Activated CD8-positive, alpha-beta T cell treated with anti-CD3 and anti-CD28 coated beads for 36 hours (primary cell): ENCODE measurements at places on chromosomes 5 and 9. TPM values are rescaled to one million over a fixed set of nuclear protein-coding genes. Genes with fewer than 3 reads are reported as not detected.

DNA sequence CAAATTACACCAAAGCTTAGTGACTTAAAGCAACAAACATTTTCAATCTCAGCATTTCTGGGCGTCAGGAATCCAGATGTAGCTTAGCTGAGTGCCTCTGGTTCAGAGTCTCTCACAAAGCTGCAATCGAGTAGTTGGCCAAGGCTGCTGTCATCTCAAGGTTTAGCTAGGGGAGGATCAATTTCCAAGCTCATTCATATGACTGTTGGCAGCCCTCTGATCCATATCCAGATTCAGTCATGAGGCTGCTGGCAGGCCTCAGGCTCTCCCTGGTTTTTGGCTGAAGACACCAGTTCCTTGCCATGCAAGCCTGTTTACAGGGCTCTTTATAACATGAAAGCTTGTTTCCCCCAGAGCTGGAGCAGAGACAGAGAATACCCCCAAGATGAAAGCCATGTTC, 419.5 kb upstream of the TLE4 start:
- DNase-seq, result no peak

- no peak for DNase-seq
Measured at GRCh38 chr5:128870373-128870772, 94.9 kb upstream of the SLC27A6 start.

GRCh38 chr5:78570646-78571045, 77.9 kb downstream of the LHFPL2 start:
- DNase-seq, result no peak

DNA sequence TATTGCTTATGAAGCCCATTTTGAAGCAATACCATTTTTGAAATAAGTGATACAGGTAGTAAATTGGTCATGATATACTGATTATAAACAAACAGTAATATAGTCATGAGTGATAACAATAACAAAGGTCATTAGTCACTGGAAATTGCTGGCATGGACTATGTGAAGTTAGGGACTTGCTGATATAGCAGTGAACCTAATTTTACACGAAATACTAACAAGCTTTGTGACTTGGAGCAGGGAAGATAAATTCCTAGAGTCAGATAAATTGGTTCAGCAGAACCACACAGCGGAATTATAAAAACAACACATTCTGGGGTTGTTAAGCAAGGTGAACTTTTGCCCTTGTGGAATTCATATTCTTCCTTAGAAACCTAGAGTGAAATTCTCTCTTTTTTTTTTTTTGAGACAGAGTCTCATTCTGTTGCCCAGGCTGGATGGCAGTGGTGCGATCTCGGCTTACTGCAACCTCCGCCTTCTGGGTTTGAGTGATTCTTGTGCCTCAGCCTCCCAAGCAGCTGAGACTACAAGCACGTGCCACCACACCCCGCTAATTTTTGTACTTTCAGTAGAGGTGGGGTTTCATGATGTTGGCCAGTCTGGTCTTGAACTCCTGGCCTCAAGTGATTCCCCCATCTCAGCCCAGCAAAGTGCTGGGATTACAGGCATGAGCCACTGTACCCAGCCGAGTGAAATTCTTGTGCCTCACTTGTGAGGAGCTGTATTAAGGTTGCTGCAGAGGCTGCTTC, 6.0 kb downstream of the UGCG start:
- no peak for DNase-seq

- DNase-seq, result peak; percentile 5
Measured at GRCh38 chr9:84667571-84668195, 1.8 kb upstream of the NTRK2 start.

DNA sequence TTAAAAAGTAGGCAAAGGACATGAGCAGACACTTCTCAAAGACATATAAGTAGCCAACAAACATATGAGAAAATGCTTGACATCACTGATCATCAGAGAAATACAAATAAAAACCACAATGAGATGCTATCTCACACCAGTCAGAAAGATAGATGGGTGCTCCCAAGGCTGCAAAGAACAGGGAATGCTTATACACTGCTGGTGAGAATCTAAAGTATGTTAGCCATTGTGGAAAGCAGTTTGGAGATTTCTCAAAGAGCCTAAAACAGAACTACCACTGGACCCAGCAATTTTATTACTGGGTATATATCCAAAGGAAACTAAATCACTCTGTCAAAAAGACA, 154.2 kb downstream of the NDUFS4 start:
- no peak for DNase-seq

GRCh38 chr5:116574367-116575325, at the start of gene SEMA6A:
TSS of gene SEMA6A (minus strand) at chr5:116574823. CDS start at chr5:116504944, 69,879 bp downstream.
- peak; percentile 74 for DNase-seq

DNA sequence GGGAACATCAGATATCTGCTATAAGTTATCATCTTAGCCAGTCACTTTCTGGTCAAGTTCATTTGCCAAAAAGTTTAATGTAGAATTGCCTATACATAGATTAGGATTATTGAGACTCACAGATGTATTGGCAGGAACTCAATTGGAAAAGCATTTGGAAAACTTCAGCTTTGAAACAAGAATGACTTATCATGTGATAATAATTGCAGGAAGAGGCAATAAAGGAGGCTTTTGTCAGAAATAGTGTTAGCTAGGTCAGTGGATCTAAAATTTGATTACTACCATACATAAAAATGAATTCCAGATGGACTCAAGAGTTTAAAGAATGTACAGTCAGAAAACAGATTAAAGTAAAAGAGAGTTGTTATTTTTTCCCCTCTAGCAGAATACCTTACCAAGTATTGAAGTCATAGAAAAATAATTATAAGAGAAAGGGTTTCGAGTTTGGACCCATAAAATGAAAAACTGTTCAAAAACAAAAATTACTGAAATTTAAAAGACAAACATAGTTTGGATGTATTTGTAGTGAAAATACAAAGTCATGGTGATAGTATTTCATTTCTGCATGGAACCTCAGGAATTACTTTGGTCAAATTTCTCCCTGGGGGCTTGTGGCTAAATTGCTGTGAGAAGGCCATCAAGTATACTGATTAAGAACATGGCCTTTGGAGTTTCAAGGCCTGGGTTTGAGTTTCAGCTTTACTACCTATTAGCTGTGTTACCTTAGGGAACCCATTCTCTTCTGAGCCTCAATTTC, 159.9 kb downstream of the TMEM38B start:
- DNase-seq, result no peak

DNA sequence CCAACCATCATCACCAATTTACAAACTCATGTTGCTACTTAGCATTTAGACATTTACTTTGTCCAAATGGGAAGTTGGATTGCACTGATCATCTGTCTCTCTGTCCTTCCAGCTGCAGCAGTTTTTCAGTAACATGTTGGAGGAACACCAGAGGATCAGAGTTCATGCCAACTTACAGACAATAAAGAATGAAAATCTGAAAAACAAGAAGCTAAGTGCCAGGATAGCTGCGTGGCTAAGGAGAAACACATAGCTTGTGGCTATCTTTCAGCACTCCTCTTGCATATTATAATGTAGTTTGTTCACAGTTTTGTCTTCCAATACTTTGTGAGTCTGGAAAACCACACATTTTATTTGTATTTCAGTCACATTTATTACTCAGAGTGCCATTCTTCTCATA, 6.4 kb upstream of the ARL14EPL start:
- DNase-seq, result no peak

GRCh38 chr5:130955041-130955440, 210.0 kb downstream of the HINT1 start:
- no peak for DNase-seq

- no peak for DNase-seq
Measured at GRCh38 chr9:16294133-16294770, 576.2 kb downstream of the BNC2 start.

The MUSK gene
- not detected for total RNA-seq

The CDC20B gene
- not detected for total RNA-seq

The NSG2 gene
- total RNA-seq, result not detected

The PIP5K1B gene
- 0.43 TPM for total RNA-seq

The SCAI gene
- total RNA-seq, result 9.6 TPM

The PCDHGA1 gene
- 0.07 TPM for total RNA-seq

The ADGRD2 gene
- total RNA-seq, result not detected
